Inflammatory macrophage treated with lipopolysaccharide for 4 hours (primary cell): ENCODE measurements at places on chromosomes 16 and 17.

DNA sequence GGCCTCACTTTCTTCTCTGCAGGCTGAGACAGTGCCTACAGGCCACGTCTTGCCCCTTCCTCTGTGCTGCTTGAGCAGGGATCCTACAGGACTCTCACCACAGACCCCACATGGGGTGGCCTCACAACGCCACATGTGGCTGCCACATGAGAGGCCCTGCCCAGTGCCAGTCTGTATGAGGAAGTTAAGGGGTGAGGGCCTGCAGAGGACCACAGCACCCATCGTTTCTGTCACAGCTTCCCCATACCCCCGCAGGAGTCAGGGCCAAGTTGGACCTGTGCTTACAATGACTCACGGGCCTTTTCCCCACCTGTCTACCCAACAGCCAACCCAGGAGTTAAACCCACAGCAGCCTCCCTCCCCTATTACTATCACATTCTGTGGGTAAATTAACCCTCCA, 2.9 kb upstream of the GSDMB start:
- no peak for DNase-seq

- no peak for DNase-seq
Observed at GRCh38 chr16:69822174-69822935, 60.2 kb downstream of the WWP2 start.

DNA sequence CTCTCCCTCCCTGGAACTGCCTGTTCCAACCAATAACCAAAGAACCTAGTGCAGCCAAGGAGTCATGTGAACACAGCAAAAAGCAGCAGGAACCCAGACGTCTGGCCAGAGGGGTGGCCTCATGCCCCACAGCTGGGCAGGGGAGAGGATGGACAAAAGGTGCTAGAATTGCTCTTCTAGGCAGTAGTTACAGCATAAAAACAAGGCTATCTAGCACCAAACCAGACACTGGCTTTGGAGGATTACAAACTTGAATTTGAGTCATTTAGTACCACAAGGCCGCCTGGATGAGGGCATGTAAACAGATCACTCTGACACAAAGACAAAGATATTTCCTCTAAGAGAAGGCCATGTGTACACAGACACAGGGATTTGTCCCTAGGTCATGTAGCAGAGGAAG, 423.3 kb upstream of the MAF start:
- no peak for DNase-seq

- DNase-seq: no peak
Observed at GRCh38 chr17:8904201-8904600, 36.7 kb upstream of the PIK3R6 start.

DNA sequence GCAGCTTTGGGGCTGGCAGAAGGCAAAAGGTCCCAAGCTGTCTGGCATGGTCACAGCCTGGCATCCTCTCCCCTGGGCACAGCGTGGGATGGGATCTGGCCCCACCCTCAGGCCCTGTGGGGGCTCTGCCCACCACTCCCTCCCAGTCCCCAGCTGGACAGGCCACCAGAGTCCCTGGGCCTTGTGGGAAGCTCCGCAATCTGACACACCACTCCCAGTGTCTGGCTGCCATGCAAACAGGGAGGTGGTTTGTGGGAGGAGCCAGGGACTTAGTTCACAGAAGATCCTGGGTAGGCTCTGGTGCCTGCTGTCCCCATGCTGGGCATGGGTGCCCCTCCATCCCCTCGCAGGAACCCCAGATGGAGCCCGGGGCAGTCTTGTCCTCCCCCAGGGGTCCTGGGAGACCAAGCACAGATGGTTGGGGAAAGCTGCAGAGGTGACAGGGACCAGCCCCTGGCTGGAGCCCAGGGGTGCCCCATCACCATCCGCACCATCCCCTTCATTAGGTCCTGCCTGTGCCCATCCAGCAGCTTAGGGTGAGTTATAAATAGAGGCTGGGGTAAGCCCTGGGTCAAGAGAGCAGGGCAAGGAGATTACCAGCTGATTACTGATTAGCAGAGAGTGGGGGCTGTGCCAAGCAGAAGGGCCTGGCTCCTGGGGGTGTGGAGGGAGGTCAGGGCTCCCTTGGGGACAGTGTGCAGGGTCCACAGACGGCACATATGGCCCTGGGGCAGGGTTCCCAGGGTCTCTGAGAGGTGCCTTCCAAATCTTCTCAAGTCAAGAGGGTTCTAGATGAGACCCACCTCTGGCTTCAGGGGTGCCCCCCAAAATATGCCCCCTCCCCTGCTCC, 6.2 kb downstream of the FSCN2 start:
- no peak for DNase-seq

- DNase-seq: no peak
Observed at GRCh38 chr16:86676254-86676670, 97.9 kb downstream of the FOXL1 start.

- DNase-seq: no peak
Observed at GRCh38 chr16:53849994-53850393, 146.0 kb downstream of the FTO start.

DNA sequence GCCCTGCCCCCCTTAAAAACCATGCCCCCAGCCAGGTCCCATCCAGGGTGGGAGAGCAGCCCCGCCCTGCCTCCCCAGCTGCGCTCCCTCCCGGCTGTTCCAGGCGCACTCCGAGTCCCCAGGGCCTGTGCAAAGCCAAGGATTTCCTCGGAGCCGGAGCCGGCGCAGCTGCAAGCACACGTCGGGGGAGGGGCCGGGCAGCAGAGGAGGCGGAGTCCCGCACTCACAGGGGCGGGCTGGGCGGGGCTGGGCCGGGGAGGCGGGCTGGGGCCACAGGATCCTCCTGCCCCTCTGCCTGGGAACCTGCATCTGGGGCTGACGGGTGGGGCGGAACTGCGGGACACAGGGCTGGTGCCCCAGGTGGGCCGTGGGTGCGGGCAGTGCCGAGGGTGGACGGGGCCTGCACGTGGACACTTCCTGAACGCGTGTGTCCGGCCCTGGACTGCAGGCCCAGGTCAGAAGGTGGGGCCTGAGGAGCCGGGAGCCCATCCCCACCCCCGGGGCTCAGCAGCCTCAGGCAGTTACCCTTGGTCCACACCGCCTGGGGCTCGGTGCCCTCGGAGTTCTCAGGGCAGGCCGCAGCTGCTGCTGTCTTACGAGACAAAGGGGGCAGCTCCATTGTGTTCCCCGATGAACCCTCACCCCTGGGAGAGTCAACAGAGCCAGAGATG, 24.0 kb upstream of the SSTR5 start:
- no peak for DNase-seq
